Hippocampal formation (tissue), 2 donors: ENCODE measurements at places on chromosomes 1 and 21.

GRCh38 chr1:231856894-231857293, 230.3 kb downstream of the DISC1 start:
- DNase-seq = no peak

DNA sequence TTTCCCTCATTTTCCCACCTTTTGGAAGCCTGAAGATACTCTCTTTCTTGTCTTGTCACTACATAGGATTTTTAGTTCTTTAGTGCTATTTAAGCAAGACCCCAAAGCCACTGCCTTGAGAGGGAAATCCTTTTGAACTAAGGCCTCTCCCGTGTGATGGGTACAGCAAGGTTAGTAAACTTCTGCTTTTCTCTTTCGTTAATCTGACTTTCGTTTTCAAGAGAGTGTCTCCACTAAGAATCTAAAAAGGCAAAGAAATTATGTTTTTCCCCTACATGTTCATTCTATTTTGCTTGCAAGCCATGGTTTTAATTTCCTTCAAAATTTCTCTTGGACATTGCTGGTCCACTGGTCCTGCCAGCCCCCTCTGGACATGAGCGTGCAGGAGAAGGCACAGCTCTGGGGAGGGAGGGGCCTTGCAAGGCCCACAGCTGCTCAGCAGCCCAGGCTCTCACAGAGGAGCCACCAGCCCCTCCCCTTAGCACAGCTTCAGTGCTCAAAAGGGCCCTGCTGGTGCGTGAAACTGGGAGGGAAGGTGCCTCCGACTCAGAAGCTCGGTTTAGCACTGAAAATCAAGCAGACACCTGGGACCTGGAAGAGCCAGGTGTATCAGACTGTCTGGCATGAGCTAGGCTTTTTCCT, 210.9 kb upstream of the GALNT2 start:
- peak; percentile 47 for DNase-seq

DNA sequence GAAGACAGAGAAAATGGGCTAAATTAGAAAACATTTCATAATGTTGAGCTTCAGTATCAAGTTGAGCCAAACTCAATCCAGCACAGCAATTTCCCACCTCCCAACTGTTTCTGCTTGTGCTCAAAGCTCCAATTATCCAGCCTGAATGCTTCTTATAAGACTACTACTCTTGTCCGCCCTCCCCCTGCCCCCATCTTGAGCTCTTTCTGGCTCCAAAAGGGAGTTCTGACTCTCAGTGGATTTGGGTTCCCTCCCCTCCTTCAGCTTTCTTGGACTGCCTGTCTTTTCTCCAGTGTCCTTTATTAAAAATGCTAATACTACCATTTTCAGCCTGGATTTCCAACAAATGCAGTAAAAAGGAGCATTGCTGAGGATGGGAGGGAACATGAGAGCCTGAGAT, 174.8 kb downstream of the ASTN1 start:
- peak; percentile 13 for DNase-seq

GRCh38 chr1:218656301-218657037, 311.3 kb downstream of the TGFB2 start:
- DNase-seq = no peak

- peak; percentile 50 for DNase-seq
Measured at GRCh38 chr1:159924791-159925718, at the start of gene TAGLN2. Gene TAGLN2 (minus strand): TSS chr1:159925507. CDS start chr1:159920509, 4,998 bp downstream.

- DNase-seq = no peak
Measured at GRCh38 chr1:19353596-19353995, 41.5 kb downstream of the SLC66A1 start.
